ENCODE measurements at places on chromosomes 3 and 15.

DNA sequence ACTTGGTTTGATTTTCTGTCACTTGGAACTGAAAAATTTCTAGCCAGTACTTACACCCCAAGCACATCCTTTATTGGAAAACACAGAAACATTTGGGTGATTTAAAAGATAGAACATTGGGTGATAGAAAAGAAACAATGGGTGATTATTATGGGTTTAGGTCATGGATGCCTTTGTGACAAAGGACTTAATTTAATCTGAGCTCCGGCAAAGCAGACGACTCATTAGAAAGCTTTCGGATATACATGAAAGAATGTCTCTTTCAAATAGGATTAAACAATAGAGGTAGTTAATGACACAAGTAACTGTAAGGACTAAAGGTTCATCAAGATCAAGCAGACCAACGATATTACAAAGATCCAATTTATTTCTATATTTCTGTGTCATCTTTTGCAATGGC lies 37.3 kb upstream of the CNTN4 start:
- no peak for DNase-seq

GRCh38 chr15:64701051-64701450 lies 74.3 kb downstream of the RBPMS2 start:
- DNase-seq: no peak

GRCh38 chr3:52779011-52779836 lies 1.8 kb downstream of the ITIH1 start:
- no peak for DNase-seq

DNA sequence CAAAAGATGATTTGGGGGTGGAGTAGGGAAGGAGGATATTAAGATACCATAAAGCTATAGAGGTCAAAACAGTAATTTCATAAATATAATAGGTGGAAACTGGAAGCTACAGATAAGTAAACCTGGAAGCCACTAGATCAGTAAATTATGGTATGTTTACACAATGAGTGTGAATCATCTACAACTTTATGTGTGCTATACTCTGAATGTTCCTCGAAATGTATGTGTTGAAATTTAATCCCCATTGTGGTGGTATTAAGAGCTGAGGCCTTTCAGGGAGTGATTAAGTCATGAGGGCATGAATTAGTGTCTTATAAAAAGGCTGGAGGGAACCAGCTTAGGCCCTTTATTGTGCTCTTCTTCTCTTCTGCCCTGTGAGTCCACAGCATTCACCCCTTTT lies 25.2 kb downstream of the EOMES start:
- no peak for DNase-seq

- DNase-seq: no peak
These were observed 280.7 kb upstream of the TLE3 start for GRCh38 chr15:70378126-70379031.

GRCh38 chr3:64594134-64594533 lies 93.7 kb downstream of the ADAMTS9 start:
- no peak for DNase-seq

DNA sequence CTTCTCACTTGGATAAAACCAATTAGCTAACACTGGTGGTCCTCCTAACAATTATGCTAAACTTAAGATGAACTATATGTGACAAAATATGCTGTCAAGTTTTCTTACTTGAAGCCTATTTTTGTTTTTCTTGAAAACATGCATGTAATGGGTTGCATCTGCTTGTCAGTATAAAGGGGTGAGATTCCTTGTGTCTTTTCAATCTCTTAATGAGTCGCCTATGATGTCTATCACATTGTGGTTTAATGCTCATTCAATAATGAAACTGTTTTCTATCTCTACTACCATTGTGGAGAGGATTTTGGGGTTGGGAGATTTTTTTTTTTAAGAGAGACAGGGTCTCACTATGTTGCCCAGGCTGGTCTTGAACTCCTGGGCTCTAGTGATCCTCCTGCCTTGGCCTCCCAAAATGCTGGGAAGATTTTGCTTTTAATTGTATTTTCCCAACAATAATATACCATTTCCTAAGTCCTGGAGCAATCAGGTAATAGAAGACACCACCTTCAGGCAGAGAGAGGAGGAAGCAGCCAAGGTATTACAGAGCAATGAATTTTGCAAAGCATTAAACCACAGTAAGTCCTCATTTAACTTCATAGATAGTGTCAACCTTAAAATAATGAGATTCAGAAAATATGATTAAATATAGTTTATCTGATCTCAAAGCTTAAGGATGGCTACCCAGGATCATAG lies 17.4 kb upstream of the TRMT10C start:
- DNase-seq: no peak

- no peak for DNase-seq
These were observed 38.2 kb downstream of the PPARG start for GRCh38 chr3:12327021-12327420.

DNA sequence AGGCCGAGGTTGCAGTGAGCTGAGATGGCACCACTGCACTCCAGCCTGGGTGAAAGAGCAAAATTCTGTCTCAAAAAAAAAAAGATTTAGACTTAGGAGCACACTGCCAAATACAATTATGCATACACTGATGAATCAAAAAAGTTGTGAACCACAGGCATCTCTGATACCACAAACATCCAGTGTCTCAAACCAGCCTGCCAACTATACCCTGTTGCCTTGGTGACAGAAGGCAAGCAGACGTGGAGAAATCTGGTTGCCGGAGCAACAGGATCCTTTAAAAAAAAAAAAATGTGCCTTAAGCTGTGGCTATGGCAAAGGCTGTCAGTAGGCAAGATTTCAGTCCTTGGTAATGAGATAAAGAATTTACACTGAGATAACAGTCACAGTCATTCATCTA lies 202.3 kb downstream of the NEK10 start:
- DNase-seq: peak; percentile 93

GRCh38 chr3:71562938-71563337 lies 20.6 kb downstream of the FOXP1 start:
- DNase-seq: no peak

DNA sequence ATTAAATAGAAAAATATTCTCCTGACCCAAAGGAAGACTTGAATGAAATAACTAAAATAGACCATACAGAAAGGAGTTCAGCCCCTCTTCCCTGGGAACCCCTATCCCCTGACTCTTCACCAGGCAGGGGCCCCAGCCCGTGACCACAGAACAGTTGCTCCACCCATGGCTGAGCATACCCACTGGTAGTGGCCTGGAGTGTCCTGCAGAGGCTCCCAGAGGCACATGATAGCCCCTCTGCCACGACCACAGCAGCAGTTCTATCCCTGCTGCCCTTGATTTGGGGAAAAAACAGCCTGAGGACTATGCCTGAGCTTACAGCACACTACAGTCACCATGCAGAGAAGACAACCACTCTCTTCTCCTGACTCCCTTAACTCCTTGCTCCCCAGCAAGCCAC lies 31.8 kb downstream of the TTC14 start:
- DNase-seq: no peak

DNA sequence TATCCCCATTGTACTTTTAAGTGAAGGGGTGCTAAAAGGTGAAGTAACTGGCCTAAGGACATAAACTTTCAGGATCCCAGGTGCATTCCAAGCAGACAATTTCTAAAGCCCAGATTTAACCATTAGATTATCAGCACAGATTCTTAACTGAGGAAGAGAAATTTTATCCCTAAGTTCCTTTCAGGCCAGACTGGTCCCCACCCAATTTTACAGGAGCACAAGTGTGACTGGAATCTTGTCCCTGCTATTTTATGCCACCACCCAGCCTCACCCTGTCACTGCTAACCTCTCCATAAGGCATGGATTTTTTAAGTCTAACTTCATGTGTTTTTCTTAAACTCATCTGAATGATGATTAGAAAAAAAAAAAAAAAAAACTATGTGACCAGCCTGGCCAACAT lies 37.1 kb upstream of the ATP1B3 start:
- no peak for DNase-seq

GRCh38 chr3:34106879-34107278 lies 308.4 kb downstream of the PDCD6IP start:
- peak; percentile 40 for DNase-seq

DNA sequence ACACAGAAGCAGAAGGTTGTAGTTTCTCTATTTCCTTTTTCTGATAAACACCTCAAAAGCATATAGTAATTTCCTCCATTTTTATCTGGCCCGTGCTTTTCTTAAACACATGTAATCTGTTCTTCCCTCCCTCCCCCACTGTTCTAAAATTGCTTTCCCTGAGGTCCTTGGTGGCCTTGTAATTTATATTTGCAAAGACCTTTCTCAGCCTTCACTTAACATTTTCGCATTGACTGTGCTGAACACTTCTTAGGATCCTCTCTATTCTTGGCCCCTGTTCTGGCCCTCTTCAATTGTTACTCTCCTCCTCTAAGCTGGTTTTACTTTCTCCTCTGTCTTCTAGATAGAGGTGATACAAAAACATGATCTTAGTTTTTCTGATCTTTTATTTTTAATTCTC lies 28.3 kb downstream of the GAP43 start:
- no peak for DNase-seq
